CD8-positive, alpha-beta memory T cell (primary cell): ENCODE measurements at places on chromosomes 5 and 9. TPM values are rescaled to one million over a fixed set of nuclear protein-coding genes. Genes with fewer than 3 reads are reported as not detected.

Gene SGCD
- total RNA-seq, result 0.11 TPM

Gene VLDLR
- total RNA-seq, result 2.5 TPM

Gene PCDHGA8
- 0.04 TPM for total RNA-seq

Gene SLC6A18
- total RNA-seq, result not detected

Gene SMARCA2
- total RNA-seq, result 145 TPM

Gene CDKN2A
- 4.1 TPM for total RNA-seq

Gene EMB
- total RNA-seq, result 145 TPM

Gene UNC13B
- total RNA-seq, result 3.2 TPM

Gene REEP2
- 6.6 TPM for total RNA-seq
